Putamen (tissue), 1 donor: ENCODE measurements at places on chromosomes 11 and 22.

GRCh38 chr11:66868726-66869566 is 12.1 kb downstream of the LRFN4 start:
- DNase-seq: no peak

GRCh38 chr22:30054067-30054763 is 26.0 kb upstream of the HORMAD2 start:
- no peak for DNase-seq

GRCh38 chr11:87203907-87204602 is 166.3 kb downstream of the TMEM135 start:
- DNase-seq: no peak

GRCh38 chr11:113494021-113494420 is 18.8 kb upstream of the DRD2 start:
- DNase-seq: no peak
